NCI-H1105 (cell line): ENCODE measurements at places on chromosomes 1 and 21.

GRCh38 chr1:40248412-40248811 is 675 bp downstream of the TMCO2 start:
- no peak for DNase-seq

DNA sequence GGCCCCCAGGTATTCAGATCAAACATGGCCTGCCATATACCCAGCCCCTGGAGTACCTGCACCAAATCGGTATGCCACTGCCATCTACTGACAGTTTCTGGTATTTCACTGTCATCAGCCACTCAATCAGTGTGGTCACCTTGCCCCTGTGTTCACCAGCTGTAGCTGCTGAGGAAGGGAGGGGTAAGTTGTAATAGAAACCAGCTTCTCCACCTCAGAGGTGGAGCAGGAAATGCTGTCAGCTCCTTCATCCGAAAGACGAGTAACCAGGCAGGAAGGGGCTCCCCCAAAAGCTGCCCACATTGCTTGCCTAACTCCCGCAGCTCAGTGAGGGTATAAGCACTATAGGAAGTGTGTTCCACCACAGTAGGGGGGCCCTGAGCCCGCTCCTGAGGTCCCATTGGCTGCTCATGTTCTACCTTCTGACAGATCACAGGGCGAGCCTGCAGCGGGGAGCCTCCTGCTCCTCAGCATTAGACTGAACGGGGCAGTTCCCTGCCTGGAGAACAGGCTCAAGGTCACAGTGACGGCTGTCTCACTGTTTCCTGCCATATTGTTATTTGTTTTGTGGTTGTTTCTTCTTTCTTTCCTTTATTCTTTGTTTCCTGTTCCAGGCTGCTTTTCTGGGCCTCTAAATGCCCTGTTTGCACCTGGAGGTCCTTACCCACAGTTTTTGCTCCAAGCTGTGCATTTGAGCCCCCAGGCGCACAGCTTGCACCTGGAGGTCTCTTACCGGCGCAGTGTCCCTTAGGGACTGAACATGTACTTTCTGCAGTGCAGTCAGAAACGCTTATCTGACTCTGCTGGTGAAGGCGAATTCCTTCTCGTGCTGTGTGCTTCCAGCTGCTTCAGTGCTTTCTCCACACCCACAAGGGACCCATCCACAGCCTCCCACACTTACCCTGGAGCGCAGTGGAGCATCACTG is 1638.3 kb downstream of the MRPL39 start:
- peak; percentile 86 for DNase-seq

GRCh38 chr21:44790368-44790767 is 11.3 kb downstream of the UBE2G2 start:
- no peak for DNase-seq

GRCh38 chr1:21241771-21242581 is 48.3 kb downstream of the ECE1 start:
- no peak for DNase-seq

GRCh38 chr1:211305044-211305443 is 21.6 kb upstream of the TRAF5 start:
- DNase-seq: no peak

DNA sequence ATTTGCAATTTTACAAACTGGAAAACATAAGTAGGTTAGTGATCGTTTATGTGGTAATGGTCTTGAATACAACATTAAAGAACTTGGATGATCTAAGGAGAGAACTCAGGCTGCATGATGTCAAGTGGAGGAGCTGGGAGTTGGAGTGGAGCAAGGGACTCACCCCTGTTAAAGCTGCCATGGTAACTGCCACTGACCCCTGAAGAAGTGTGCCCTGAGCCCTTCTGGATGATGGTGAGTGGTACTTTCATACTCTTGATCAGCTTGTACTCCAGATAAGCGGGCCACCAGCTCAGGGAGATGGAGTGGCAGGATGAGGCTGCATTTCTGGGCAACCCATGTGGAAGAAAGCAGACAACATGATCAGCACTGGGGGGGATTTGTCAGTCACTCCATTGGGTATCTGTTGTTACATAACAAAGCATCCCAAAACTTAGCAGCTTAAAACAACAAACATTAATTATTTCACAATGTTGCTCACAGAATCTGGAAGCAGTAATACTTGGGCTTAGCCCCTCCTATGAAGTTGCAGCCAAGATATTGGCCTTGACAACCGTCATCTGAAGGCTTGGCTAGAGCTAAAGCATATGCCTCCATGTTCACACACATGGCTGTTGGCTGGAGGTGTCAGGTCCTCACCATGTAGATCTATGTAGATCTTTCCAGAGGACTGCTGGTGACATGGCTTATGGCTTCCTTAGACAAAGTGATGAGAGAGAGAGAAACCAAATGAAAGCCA is 213.8 kb downstream of the DUSP10 start:
- no peak for DNase-seq

DNA sequence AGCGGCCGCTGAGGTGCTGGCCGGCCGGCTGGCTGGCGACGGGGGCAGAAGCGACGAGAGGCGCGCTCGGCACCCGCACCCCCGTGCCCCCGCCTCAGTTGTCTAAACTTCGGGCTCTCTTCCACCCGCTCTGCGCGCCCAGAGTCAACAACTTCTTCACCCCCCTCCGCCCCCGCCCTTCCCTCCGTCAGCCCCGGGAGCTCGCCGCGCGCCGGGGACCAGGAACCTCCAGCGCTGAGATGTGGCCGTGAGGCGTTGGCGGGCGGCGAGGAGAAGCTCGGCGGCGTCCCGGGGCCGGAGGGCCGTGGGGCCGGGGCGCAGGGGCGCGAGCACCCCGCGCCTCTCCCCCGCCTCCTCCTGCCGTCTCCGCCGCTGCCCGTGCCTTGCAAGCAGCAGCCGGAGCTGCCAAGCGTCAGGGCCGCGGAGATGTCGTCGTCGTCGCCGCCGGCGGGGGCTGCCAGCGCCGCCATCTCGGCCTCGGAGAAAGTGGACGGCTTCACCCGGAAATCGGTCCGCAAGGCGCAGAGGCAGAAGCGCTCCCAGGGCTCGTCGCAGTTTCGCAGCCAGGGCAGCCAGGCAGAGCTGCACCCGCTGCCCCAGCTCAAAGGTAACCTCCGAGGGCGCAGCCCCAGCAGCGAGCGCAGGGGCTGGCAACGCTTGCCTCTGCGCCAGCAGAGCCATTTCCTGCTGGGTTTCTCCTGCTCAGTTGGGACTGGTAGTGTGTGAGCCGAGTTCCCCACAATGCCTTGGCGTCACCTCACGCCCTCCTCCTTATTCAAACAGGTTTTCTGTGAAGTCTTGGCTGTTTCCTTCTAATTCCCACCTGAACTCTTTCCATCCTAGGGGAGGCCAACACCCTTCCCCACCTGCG is 710 bp downstream of the PPP2R5A start:
- peak; percentile 61 for DNase-seq

DNA sequence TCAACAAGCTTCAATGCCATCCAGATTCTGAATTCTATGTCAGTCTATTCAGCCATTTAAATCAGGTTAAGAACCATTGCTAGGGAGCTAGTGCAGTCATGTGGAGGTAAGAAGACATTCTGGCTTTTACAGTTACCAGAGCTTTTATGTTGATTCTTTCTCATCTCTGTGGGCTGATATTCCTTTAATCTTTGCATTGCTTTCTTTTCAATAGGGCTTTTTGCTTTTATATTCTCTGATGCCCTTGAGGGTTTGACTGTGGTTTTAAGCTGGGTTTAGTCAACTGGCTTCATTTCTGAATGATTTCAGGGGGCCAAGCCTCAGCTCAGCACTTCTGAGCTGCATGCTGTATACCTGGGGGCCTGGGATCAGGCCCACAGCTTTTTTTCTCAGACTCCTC is 51.0 kb upstream of the GORAB start:
- DNase-seq: no peak

DNA sequence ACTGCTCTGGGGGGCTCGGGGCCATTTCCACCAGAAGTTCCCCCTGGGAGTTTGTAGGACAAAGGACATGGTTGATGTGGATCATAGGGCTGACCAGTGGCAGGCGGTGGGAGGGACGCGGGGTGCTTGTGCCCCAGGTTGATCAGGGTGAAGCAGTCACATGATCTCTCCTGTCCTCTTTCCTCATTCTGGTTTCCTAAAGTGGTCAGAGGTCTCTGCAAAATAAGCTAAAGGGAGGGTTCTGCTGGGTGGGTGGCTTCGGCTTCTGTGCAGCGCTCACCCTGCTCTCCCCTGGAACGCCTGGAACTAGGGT is 9.2 kb downstream of the PDXK start:
- no peak for DNase-seq

DNA sequence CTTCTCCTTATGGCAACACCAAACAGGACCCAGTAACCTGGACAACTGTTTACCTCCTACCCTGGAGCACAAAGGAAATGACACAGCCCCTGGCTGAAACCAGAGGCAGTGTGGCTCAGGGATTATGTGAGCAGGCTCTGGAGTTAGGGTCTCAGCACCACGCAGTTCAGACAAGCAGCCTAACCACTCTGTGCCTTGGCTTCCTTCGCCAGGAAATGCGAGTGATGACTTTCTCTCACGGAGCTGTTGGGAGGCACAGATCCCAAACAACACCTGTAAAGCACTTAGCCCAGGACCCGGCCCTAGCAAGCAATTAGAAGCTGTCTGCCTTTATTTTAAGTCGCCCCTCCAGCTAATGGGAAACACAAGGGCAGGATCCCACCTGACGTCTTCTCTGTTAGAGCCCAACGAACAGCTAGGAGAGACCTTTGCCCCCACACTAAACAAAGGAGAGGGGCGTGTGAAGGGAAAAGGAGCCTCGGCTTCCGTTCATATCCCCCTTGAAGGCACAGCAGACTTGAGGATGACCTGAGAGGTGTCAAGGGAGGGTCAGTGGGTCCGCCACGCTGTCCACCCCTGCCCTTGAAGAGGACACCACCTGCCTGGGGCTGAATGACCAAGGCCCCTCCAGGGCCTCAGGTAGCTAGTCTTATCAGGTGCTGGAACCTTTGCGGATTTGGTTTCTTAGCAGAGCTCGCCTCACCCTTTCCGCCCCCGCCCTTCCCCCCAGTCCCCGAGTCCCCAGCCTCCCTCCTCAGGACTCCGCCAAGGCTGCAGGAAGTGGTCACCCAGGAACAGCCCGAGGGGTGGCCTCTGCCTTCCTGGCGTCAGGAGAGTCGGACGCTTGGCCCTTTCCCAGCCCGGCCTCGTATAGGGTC is 860 bp downstream of the TMEM63A start:
- DNase-seq: no peak

DNA sequence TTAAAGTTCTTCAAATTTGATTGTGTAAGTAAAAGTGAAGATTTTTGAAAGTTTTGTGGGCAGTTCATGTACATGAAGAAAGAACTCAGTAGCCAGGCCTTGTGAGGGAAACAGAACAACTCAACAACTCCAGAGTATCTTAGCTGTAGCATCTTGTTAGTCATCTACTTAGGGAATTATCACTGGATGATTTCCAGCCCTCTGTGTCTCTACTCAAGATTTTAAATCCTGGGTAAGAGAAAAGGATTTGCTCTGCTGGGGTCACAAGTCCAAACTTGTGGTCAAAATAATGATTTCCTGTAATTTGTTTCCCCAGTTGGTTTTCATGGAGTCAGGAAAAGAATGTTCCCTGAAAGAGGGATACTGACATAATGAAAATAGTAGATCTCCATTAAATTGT is 8.2 kb downstream of the OR10T2 start:
- no peak for DNase-seq

DNA sequence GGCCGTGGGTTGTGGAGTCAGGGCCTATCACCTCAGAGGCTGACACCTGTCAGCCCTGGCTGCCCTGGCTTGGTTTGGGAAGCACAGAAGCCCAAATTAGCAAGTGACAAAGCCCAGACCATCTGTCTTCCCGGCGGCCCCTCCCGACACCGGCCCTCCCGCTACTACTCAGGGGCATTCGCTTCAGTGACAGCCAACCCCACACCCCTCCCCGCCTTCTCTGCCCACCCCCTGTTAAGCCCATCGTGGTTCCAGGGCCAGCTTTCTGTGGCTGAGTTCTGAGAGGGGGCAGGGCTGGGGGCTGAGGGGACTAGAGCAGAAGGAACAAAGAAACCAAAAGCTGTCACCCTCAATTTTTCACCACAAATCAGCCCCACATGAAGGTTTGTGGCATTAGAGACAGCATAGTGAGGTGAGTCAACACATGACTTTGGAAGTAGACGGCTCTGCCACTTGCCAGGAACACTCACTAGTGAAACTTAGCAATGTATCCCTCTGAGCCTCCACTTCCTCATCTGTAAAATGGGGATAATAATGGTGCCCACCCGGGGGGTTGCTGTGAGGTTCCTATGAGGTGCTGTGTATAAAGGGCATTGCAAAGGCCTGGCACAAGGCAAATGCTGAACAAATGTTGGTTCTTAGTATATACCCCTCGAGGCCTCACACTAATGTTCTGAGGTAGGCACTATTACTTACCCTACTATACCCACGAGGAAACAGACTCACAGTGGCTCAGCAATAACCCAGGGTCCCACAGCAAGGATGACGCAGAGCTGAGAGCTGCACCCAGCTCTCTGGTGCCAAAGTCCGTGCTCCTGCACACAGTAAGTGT is 5.2 kb upstream of the TNNI1 start:
- DNase-seq: no peak

- no peak for DNase-seq
These were observed 17.1 kb upstream of the APOBEC4 start for GRCh38 chr1:183670169-183670568.

DNA sequence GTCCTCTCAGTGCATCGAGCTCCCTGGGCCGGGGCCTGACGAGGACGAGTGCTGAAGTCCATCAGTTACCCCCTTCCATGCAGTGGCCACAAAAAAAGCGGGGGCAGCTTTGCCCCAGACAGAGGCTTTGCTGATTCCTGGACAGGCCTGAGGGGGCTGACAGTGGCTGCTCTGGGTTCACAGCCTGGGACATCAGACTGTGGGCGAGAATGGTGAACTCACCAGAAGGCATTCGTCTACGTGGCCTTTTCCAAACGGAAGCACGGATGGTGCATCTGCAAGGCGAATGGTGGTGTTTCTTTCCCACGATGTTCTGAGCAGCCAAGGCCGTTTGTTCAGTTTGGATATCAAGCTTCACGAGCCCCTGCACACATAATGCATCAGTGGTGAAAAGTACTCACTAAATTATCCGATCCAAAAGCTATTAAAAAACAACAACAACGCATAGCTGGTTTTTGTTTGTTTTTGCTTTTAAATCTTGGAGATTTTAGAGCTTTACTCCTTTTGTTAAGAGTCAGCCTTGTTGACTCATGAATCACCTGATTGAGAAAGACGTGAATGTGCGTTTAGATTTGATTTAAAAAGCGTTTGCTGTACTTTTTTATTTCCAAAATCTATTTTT is 6.3 kb upstream of the ZBTB21 start:
- DNase-seq: no peak

GRCh38 chr1:47692196-47692595 is 254.4 kb downstream of the FOXD2 start:
- no peak for DNase-seq
